Suppressor macrophage treated with lipopolysaccharide for 4 hours (primary cell): ENCODE measurements at places on chromosomes 16 and 17.

- DNase-seq = no peak
Observed at GRCh38 chr17:64002658-64003525, 4.7 kb downstream of the PRR29 start.

DNA sequence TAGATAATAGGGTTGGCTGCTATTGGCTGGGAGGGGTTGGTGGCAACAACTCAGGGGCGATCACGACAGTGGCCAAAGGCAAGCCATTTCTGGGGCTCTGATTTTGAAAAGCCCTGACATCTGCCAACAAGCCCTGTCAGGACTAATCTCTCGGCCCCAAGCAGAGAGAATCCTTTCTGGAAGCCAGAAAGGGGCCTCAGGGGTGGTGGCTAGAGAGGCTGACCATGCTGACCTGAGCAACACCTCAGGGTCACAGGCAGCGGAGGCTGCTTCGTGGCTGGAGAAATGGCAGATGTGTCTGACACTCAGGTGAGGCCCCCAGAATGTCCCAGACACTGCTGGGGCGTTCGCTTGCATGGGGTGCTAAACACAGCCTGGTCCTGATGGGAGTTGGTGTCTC is 35.0 kb upstream of the ZFP90 start:
- no peak for DNase-seq

DNA sequence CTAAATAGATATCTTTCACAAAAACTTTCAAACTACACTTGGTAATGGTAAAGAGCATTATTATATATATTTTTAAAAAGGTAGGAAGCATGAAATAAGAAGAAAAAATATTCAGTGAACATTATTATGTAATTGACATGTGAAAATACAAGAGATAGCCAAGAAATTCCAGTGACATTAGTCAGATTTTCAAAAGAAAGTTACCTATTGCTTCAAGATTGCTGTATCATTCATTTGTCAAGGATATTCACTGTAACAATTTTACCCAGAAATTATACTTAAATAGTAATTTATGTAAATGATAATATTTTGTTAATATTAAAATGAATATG is 350.2 kb downstream of the KIF2B start:
- DNase-seq = no peak

GRCh38 chr16:69942099-69942491 is 9.0 kb upstream of the CLEC18A start:
- DNase-seq = no peak
